ENCODE measurements at places on chromosomes 7 and 10.

GRCh38 chr7:73452999-73453635 is 19.5 kb downstream of the FZD9 start:
- DNase-seq = no peak

DNA sequence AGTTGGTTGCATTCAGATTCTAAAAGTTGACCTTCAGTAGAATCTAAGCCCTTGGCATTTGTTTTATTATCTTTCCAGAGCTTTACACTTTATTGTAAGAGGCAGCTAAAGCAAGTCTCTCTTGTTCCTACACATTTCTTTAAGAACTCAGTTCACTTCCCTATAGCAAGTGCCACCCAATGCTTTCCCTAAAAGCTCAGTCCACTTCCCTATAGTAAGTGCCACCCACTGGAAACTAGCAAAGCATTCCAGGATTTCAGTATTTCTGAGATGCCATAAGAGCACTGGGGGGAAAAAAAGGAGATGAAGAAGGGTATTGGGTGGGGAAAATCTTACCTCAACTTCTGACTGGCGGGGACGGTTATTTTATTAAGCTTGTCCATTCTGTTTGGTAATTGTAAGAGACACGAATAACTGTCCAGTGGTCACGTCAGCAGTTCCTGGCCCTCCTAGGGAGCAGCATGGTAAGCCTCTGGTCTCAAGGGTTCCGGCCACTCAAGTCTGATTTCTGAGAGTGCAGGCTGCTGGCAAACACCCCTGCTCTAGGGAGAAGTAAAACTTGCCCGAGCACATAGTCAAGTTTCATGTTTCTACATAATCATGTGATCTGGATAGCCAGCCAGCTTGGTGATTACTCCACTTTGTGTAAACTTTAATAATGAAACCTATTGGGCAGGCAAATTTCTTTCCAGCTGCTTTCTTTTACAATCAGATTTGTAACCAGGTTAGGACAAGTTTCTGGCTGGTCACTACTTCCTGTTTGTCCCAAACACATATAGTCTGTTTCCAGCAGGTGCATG is at the start of gene BLNK:
Gene BLNK (minus strand): TSS at position 554 of the 800 bp plus-strand sequence. CDS start 171 bp downstream, at position 383.
- DNase-seq = no peak

DNA sequence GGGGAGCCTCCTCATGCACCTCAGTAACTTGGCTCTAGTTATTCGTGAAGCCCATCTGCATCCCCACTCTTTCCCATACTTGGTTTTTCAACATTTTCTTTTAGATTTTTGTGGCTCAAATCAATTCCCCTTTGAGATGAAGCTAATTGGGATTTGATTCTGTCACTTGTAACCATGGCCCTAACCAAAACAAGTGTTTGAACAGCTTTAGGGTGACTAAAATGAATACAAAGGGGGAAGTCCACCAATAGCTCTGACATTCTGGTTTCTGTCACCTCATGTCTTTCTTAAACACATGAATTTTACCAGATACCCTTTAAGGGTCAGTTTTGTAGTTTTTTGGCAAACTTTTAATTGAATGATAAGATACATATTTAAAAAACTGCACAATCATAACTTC is 87.0 kb downstream of the PCGF5 start:
- DNase-seq = no peak

- DNase-seq = no peak
Observed at GRCh38 chr10:32360884-32361283, 13.9 kb upstream of the EPC1 start.

DNA sequence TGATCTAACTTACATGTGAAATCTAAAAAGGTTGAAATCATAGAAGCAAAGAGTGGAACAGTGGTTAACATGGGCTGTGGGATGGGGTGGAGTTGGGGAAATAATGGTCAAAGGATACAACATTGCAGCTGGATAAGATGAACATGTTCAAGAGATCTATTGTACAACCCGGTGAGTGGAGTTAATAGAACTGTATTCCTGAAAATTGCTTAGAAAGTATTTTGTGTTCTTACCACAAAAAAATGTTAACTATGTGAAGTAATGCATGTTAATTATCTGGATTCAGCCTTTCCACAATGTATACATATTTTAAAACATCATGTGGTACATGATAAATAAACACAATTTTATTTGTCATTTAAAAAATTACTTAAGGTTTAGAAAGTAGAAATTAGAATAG is 271.0 kb upstream of the LRRTM3 start:
- DNase-seq = no peak

DNA sequence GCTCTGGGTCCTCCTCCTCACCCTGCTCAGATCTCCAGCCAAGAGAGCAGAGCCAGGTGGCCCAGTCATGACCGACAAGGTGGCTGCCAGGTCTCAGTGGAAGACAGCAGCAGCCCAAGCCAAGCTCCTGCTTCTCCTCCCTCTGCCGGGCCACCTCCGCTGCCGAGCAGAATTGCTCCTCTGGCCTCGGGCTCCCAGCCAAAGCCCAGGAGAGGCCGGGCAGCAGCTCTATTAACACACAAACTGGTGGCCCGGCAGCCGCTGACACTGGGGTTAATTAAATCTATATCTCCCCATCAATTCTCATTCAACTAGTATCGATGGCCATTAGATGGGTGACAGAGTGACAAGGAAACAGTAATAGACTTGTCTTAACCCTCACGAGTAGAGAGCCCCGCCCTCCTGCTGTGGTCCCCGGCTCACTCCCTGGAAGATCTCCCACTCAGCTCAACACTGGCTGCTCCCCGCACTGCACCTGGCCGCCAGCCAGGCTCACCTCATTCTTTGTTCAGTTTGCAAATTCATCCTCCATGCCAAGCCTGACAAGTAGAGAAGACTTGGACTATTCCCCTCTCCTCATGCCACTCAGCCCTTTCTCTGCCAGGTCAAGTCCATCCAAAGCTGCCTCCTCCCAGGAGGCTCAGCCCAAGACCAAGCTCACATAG is 74.1 kb upstream of the UNC5B start:
- no peak for DNase-seq

GRCh38 chr10:30300728-30301127 is 48.4 kb downstream of the MTPAP start:
- DNase-seq = no peak

GRCh38 chr7:141860207-141860606 is 18.9 kb upstream of the PRSS37 start:
- DNase-seq = no peak

GRCh38 chr7:1473864-1474512 is 14.7 kb upstream of the MICALL2 start:
- peak; percentile 81 for DNase-seq

DNA sequence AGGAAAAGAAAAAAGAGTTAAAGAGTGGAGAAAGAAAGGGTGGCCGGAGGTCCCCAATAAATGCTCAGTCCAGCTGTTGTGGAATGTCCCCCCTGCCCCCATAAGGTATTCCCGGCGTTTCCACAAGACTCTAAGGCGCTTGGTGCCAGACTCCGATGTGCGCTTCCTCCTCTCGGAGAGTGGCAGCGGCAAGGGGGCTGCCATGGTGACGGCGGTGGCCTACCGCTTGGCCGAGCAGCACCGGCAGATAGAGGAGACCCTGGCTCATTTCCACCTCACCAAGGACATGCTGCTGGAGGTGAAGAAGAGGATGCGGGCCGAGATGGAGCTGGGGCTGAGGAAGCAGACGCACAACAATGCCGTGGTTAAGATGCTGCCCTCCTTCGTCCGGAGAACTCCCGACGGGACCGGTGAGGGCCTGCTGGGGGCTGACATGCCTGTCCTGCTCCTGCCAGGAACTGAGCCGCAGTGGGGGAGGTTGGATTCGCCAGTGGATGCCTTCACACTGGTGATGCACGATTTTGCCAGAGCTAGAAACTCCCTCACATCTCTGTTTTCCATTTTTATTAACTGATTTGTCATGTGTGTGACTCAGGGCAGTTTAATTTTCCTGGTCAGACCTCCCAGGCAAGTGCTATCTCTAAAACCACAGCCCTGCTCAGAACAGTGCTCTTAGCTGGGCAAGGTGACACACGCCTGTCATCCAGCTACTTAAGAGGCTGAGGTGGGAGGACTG is 34.2 kb downstream of the TACR2 start:
- DNase-seq = no peak

GRCh38 chr7:106151459-106152312 is 39.6 kb upstream of the SYPL1 start:
- DNase-seq = no peak

DNA sequence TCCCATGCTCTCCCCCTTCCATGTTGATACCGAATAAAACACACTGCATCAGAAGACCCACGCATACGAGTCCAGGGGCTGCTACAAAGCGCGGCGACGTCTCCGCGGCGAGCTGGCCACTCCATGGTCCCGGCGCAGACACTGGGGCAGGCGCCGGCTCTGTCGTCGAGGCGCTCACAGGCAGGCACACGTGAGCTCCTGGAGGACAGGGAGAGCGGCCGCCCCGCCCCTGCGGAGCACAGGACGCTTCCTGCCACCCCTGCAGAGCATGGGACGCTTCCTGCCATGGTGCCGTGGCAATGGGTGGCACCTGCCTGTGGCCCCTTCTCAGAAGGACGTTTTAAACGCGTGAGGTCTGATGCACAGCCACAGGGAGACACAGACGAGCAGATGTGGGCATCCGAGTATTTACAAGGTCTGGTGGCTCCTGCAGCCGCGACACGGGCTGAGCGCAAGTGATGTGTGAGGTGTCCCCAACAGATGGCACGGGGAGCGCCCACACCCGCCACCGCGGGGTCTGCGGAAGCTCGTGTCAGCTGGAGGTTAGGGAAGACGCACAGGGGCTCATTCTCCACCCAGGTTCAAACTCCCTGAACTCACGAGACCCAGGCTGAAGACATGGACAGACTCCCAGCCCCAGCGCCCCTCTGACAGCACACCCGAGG is 21.4 kb upstream of the GPR146 start:
- no peak for DNase-seq

- no peak for DNase-seq
Observed at GRCh38 chr10:11424456-11425295, 186.8 kb downstream of the USP6NL start.

- no peak for DNase-seq
Observed at GRCh38 chr10:29163746-29164145, 125.1 kb upstream of the LYZL1 start.

DNA sequence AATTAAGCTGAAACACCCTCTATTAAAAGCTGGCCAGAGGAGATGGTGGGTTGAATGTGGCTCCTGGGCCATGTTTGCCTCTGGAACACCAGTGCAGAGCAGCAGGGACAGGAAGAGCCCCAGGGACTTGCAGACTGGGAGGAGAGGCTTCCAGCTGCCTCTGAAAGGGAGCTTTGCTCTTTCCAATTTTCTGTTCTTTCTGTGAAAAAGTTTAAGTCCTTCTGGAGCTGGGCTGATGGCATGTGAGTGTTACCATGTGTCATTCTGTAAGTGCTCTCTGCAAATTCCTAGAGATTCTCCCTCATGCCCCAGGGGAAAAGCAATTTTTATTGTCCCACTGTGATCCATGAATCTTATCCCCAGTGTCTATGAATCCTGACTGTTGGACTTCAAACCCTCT is 112.8 kb upstream of the LANCL2 start:
- DNase-seq = no peak

- no peak for DNase-seq
Observed at GRCh38 chr7:151630851-151631569, 111.3 kb upstream of the RHEB start.

DNA sequence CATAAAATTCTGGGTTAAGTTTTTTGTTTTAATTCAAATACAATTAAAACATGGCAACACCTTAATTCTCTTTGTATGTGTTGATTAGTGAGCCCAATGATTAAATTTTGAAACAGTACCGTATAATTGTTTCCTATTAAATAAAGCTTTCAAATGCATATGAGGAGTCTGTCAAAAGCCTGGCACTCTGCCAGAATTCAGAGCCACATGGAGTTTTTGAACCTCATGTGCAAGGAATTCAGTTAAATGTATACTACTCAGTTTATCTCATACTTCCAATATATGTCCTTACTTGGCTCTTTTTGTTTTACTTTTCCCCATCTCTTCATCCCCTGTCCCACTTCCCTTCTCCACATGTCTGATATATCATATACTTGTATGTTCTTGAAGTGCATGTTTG is 165.6 kb upstream of the FAM3C start:
- DNase-seq = no peak

GRCh38 chr10:56715262-56715661 is 354.2 kb upstream of the ZWINT start:
- DNase-seq = no peak

DNA sequence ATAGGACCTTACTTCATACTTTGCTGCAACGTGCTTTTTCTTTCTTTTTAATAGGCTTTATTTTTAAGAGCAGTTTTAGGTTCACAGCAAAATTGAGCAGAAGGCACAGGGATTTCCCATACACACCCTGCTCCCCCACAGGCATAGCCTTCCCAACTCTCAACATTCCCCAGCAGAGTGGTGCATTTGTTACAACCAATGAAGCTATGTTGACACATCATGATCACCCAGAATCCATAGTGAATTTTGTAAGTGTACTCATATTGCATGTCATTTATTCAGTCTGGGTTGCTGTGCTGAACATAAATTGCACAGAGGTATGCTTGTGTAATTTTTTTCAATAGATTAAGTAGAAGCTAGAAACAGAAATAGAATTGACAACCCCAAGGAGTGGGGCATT is 327.3 kb downstream of the INHBA start:
- DNase-seq = no peak

DNA sequence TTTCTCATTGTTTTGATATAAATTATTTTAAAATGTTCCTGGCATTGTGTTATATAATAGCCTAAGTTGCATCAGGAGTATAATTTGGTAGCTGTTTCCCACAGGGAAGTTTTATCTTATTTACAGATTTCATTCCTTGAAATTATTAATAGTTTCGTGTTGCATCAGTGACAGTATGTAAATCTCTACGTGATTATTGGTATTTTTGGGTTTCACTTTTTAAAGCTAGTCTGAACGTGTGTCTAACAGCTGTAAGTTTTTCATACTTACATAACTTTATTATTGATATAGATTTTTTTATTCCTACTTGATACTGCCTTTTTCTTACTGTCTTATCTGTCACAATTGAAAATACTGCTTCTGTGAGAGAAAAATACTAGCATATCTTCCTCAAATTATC is 167.9 kb downstream of the PHF14 start:
- no peak for DNase-seq

DNA sequence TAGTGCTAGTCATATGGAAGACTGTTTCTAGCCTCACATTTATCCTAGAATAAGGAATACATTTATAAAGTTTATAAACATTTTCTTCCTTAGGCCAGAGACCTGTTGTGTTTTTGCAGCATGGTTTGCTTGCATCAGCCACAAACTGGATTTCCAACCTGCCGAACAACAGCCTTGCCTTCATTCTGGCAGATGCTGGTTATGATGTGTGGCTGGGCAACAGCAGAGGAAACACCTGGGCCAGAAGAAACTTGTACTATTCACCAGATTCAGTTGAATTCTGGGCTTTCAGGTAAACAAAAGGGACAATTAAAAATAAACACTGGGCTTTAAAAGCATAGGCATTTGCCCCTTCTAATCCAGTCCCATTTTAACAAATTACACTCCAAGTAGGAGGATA is 4.2 kb downstream of the LIPF start:
- no peak for DNase-seq

- DNase-seq = no peak
Observed at GRCh38 chr10:70575874-70576802, 26.4 kb downstream of the PRF1 start.
